ENCODE measurements at places on chromosomes 2 and 18. TPM values are rescaled to one million over a fixed set of nuclear protein-coding genes. Genes with fewer than 3 reads are reported as not detected.

DNA sequence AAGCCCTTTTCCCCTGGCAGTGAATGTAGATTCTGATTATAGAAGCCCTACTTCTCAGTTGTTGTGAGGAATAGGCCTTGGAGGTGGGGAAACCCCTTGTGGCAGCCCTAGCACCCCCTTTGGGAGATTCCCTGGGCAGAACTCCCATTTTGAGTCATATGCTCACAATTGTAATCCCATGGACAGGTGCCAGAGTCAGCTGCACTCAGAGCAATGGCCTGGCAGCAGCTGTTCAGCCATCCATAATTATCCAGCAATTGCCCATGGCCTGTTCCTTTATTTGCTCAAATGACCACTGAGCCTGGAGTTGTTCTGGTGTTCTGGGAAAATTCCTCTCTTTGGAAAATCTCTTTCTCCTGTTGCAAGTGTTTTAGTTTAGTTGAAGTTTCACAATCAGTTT, 71.7 kb downstream of the PTRHD1 start:
- peak; percentile 71 for DNase-seq

GRCh38 chr2:59893612-59894011, 659.8 kb downstream of the BCL11A start:
- no peak for DNase-seq

DNA sequence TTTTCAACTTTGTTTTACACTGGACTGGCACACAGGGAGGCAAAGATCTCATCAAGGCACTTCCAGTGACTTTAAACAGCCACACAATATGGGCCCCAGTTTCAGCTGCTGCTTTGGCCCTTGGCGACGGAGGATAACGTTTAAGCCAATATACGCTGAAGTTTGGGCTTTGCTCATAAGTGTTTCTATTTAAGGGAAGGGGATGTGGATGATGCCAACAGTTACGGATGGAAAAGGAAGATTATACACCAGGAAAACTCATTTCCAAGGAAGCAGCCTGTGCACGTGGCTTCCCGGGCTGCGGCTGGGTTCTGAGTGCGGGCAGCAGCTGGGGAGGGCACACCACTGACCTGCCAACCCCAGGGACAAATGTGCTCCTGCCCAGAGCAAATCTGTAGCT, 151.1 kb downstream of the SH3BP4 start:
- DNase-seq = no peak

DNA sequence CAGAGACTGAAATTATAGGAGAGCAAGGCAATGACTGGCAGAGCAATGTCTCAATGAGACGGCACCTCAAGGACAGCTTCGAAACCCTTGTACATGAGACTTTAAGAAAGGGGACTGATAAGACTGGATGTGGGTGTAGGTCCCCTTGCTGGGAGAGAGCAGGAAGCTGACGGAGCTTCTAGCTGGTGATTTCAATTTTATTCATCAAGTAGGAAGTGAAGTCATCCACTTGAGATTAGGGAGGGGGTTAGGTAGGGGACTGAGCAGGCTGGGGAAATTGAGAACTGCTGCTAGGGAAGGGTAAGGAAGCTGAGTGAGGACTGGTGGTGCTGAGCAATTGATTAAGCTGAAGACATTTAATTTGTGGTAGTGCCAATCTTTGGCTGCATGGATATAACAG, 99.5 kb upstream of the ITGB6 start:
- no peak for DNase-seq

DNA sequence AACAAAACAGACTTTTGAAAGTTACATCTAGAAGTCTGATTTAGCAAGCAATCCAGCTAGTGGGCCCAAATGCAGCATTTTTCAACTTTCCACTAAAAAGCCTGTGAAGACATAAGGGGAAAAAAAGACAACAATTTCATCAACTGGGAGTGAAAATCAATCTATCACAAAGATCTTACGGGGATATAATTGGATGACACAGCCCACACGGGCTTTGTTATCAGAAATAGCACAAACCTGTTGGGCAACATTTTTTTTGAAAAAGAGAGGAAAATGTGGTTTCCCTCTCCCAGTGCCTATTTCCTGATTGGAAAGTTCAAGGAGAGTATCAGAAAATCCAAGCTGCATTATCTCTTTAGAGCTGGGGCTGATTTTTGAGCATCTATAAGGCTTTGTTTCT, 132.7 kb downstream of the EVA1A start:
- no peak for DNase-seq

DNA sequence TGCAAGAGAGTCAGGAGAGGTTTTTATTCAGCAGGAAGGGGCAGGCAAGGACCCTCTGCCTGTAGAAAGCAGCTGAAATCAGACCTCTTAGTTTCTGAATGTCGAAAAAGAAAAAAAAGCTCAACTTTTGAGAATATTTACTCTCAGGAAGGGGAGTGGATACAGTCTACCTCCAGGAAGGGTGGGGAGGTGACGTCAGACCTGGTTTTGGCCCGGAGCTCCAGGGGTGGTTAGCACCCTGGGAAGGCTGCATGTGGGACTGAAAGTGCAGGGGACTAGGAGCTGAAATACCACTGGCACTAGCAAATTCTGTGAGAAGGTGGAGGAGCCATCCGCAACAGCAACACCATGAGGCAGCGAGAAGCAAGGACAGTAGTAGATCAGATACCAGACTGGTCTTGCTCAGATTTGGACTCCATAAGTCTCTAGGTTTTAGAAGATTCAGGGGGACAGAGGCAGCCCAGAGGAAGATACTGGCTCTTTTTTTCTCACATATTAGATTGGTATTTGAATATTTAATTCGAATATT, 19.8 kb downstream of the MC2R start:
- no peak for DNase-seq

DNA sequence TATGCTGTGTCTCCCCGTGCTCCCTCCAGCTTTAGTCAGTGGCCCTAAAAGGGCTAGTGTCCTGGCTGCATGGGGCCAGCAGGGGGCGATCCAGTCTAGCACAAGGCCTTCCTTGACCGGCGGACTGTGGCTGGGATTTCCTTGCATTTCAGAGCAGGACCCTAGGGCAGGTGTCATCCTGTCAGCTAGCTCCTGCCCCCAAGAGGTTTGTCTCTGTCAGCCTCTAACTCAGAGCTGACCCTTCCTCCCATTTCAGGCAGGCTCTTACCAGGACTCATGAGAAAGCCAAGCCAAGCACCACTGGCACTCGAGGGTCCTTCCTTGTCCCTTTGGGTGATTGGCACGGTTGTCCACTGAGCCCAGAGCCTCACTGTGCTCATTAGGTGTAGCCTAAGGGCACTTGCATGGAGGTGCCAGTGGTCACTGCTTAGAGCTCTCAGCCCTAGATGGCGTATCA, 140.3 kb downstream of the RPIA start:
- no peak for DNase-seq

- DNase-seq = no peak
Measured at GRCh38 chr2:45168711-45169338, 159.6 kb upstream of the SIX2 start.

- no peak for DNase-seq
Measured at GRCh38 chr18:5817816-5818215, 77.5 kb downstream of the TMEM200C start.

GRCh38 chr2:199364153-199364552, 93.6 kb downstream of the SATB2 start:
- no peak for DNase-seq

GRCh38 chr2:22301228-22301627, 1083.8 kb upstream of the KLHL29 start:
- DNase-seq = no peak

- DNase-seq = no peak
Measured at GRCh38 chr2:199659207-199659606, 191.8 kb downstream of the FTCDNL1 start.

IL1RN gene
- polyA plus RNA-seq = not detected

AP1S3 gene
- 2.3 TPM for polyA plus RNA-seq

STEAP3 gene
- 34.3 TPM for polyA plus RNA-seq

KCNK3 gene
- polyA plus RNA-seq = 0.04 TPM
